Naive thymus-derived CD8-positive, alpha-beta T cell (primary cell): ENCODE measurements at places on chromosomes 3 and 15.

- no peak for DNase-seq
Observed at GRCh38 chr3:144033240-144033589, 61.6 kb downstream of the DIPK2A start.

- DNase-seq = no peak
Observed at GRCh38 chr3:125232401-125232800, 19.9 kb upstream of the SLC12A8 start.

- no peak for DNase-seq
Observed at GRCh38 chr3:32104492-32104891, 1.9 kb upstream of the GPD1L start.

DNA sequence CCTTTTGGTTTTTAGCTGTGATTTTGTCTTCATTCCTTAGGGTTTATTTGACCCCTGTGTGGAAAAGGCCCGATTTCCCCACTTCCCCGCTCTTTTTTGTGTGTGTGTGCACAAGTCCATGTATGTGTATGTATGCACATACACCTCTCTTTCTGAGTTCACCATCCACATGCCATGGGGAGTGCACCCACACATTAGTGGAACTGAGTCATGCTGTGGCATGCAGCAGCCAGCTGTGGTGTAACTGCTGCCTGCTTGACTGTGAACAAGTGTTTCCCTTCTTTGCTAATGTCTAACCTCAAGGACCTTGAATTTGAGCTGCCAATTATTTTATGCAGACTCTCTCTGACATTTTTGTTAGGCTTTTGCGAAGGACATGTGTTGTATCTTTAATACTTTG, 434.9 kb upstream of the TPM1 start:
- DNase-seq = no peak

- no peak for DNase-seq
Observed at GRCh38 chr15:64004587-64004986, 41.7 kb downstream of the DAPK2 start.

DNA sequence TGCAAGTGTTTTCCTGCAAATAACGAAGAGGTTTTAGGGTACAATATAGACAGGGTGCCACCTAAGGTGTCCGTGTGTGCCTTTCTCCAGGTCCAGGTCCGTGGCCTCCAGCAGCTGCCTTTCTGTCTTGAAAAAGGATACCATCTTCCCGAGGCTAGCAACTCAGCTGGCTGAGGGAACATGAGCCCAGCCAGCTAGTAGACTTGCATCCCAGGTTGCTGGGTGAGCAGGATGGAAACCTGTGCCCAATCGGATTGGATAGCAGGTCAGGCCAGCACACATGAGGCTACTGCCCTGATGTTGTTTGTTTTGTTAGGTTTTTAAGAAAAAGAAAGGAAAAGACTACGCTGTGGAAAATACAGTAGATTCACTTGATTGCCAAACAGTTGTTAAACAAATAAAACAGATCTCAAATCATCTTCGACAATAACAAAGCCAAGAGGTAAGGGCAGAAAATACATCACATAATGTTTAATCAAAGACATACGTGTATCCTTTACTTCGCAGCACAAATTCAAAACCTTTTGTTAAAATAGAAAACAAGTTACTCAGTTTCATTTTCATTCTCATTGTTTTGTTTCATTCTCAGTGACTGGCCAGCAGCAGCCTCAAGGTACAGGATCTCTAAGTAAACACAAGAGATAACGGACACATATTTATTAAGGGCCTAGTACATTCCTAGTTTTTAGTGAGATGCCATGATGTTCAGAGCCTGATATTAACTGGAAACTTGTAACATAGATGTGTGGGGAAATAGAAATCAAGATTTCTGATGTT, 661.2 kb upstream of the NR2F2 start:
- DNase-seq = no peak

DNA sequence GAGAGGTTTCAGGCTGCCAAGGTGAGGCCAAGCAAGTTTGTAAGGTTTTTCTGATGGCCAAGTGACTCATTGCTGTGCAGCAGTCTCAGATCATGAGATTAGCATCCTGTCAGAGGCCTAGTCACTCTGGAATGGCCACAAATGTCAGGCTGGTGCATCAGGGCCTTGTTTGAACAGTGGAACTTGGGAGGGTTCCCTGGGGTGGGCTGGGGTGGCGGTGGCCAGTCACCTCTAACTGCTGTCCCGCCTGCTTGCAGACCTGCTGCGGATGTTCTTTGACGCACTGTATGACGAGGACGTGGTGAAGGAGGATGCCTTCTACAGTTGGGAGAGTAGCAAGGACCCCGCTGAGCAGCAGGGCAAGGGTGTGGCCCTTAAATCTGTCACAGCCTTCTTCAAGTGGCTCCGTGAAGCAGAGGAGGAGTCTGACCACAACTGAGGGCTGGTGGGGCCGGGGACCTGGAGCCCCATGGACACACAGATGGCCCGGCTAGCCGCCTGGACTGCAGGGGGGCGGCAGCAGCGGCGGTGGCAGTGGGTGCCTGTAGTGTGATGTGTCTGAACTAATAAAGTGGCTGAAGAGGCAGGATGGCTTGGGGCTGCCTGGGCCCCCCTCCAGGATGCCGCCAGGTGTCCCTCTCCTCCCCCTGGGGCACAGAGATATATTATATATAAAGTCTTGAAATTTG, 2.8 kb upstream of the FAM131A start:
- no peak for DNase-seq

DNA sequence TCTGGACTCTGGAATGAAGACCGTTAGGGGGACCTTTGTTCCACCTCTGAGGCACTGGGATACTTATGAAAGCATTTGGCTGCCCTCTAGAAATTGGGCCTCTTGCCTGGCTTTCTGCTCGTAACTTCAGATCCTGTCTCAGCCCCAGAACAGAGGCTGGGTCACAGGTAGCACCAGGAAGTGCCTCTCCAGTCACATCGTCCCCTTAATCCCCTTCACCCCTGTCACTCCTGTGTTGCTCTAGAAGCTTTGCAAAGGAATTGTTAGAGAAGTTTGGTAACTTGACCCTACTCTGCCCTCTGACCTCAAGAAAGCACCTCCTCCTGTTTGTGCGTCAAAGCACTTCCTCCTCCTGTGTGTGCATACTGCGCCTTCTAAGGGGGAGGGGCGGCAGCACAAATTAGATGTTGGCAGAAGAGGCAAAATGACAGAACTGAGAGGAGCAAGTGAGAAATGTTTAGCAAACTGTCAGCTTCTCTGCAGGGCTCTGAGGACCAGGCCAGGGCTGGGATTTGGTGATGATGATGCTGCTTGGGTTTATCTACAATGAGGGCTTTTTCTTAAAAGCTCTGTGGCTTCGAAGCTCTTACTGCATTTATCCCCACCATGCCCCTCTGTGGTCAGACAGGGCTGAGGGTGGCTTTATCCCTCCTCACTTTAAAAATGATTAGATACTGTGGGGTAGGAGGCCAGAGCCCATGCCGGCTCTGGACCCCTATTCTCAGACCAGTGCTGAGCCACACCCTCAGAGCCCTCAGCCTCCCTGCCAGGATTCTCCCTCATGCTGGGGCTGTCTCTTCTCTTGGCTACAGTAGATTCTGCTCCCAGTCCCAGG, 76.2 kb downstream of the LARS2 start:
- DNase-seq = no peak
